ENCODE measurements at places on chromosomes 13 and 19.

DNA sequence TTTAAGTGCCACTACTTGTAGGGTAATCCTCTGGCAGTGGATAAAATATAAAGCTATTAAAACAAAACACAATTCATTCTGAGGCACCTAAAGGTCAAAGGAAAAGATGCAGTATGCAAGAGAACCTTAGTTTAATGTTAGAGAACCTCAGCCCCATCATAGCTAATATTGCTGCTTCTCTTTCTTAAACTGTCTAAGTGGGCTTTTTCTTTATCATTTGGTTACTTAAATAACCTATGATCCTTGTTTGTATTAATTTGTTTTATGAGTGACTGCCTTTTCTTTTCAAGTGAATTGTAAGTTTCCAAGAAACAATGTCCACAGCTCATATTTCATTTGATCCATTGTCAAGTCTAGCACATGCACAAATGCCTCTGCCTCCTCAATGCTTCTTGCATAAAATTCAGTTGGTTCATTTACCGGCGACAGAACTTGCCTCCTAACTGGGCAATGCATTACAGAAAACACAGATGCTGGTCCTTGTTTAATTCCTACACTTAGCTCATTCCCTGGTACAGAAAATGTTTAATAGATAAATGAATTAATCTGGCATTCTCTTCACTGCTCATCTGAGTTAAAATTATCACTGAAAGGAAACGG lies 1049.8 kb downstream of the OLFM4 start:
- no peak for DNase-seq

- no peak for DNase-seq
Observed at GRCh38 chr13:50459046-50459445, 384.4 kb downstream of the DLEU7 start.

DNA sequence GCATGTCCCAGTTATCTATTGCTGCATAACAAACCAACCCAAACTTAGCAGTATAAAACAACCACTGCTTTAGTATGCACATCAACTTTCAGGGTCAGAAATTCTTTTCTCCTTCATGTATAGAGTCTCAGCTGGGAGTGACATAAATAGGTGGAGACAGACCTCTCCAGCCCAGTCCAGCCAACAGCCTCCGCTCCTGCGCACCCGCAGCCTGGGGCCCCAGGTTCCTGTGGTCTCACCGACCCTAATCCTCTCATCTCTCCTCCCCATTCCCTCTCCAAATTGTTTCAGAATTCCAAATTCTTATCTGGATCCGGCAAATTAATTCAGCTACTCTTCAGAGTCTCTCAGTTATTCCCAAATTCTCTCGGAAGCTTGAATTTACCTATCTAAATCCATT lies 522 bp upstream of the ATP12A start:
- DNase-seq: no peak

GRCh38 chr19:29216021-29216420 lies 3.1 kb upstream of the UQCRFS1 start:
- DNase-seq: no peak

- DNase-seq: no peak
Observed at GRCh38 chr19:49904136-49904535, 7.4 kb upstream of the IL4I1 start.

GRCh38 chr13:26475176-26476110 lies 82.0 kb upstream of the WASF3 start:
- DNase-seq: peak; percentile 15

DNA sequence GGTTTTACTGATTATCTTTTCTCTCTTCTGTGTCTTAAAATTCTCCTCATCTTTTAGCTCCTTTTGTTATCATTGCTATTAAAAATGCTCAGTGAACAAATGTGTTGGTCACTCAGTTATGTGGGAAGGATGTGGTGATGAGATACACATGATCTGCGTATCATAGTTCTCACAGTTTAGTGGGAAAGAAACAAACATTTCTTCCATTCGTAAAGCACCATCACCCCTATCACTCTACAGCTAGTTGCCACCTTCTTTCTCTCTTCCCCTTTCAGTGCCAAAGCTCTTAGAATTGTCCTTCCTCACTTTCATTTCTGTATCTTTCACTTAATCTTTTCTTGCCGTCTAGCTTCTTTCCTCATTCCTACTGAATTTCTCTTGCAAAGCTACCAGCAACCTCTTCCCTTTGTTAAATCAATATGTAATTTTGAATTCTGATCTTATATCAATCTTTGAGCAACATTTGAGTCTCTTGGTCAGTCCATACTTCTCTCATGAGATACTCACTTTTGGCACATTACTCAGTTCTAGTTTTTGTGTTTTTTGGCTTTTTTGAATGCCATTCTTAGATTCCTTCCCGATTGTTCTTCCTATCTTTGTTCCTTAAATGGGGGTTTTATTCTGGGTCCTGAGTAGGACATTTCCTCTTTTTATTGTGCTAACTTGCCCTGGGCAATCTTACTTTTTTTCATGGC lies 122.3 kb downstream of the PCCA start:
- DNase-seq: no peak

- DNase-seq: no peak
Observed at GRCh38 chr19:21432590-21432989, 35.7 kb downstream of the ZNF493 start.

Data from nephron progenitor cell (in vitro differentiated cells).